Muscle of arm (tissue), 14 donors: ENCODE measurements at places on chromosomes 1 and 21. TPM values are rescaled to one million over a fixed set of nuclear protein-coding genes. Genes with fewer than 3 reads are reported as not detected.

The LHX8 gene
- 0.21 TPM for polyA plus RNA-seq

GRCh38 chr1:119898530-119898929 lies 2.2 kb upstream of the ADAM30 start:
- DNase-seq = no peak

GRCh38 chr1:154478639-154479038 lies 23.4 kb upstream of the TDRD10 start:
- DNase-seq = no peak

DNA sequence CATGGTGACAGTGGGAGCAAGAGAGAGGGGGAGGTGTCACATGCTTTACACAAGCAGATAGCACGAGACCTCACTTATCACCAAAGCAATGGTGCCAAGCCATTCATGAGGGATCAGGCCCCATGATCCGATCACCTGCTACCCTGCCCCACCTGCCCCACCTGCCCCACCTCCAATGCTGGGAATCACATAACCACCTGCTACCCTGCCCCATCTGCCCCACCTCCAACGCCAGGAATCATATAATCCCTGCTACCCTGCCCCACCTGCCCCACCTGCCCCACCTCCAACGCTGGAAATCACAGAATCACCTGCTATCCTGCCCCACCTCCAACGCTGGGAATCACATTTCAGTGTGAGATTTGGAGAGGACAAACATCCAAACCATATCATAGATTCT lies 10.6 kb upstream of the AIRE start:
- DNase-seq = no peak

GRCh38 chr1:168170564-168171508 lies 7.9 kb upstream of the TIPRL start:
- DNase-seq = no peak

DNA sequence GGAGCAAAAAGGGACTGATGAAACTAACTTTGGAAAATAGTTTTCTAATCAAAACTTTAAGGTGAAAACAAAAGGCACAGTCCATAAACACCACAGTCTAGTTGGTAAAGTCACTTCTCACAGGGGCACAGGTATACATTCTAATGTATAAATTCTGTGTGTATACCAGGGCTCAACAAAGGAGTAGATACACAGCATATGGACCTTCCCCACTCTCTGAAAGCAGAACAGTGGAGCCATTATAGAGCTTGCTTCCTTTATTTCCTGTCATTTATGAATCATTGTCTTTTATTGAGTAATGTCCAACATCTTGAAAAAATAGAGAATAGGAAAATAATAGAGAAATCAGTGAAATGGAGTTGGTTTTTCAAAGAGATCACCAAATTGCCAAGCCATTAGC lies 746.5 kb upstream of the CHRM3 start:
- no peak for DNase-seq

DNA sequence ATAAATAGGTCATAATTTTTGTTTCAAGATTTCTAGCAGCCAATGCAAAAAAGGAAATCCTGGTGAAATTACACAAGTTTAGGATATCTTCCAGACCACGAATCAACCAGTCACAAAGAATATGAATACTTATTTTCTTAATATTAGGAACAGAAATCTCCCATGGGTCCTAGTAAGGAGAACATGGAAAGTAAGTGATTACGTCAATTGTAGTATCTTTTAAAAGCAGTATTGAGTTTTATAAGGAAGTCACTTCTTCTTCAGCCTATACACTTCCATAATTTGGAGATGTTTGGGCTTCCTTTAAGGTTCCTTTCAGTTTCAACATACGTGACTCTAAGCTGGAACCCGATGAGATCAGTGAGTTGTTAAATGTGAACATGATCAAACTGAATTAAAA lies 534.5 kb downstream of the USP25 start:
- no peak for DNase-seq
